Stimulated activated CD8-positive, alpha-beta memory T cell treated with anti-CD3 and anti-CD28 coated beads, Interleukin-4, amount 100 ng/mL, for 1 hour (primary cell): ENCODE measurements at places on chromosomes 3 and 15.

DNA sequence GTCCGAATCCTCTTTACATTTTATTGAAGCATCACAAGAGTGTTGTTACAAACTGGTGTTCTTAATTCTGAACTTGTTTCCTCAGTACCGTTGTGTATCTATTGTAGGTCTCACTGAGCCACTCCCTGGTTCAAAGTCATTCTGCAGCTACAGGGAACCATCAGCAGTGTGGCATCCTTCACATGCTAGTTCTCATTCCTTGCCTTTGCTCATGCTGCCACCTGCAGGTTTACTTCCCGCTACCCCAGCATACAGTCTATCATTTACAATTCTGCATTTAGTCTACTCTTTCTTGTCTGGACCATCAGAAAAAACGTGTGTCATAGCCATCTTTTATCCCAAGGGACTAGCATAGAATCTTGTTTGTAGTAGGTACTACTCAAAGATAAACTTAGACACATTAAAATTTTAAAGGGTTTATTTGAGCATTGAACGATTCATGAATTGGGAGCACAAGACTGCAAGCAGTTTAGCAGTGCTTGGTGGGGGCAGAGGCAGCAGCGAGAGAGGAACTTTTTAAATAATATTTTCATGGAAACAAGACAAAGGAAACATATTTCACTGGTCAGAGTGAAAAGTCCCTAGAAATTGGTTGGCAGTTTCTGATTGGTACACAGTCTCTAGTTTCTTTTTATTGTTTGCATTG, 402.1 kb downstream of the CADM2 start:
- DNase-seq = no peak

GRCh38 chr15:43376017-43376705, 5.3 kb downstream of the TUBGCP4 start:
- DNase-seq = no peak

DNA sequence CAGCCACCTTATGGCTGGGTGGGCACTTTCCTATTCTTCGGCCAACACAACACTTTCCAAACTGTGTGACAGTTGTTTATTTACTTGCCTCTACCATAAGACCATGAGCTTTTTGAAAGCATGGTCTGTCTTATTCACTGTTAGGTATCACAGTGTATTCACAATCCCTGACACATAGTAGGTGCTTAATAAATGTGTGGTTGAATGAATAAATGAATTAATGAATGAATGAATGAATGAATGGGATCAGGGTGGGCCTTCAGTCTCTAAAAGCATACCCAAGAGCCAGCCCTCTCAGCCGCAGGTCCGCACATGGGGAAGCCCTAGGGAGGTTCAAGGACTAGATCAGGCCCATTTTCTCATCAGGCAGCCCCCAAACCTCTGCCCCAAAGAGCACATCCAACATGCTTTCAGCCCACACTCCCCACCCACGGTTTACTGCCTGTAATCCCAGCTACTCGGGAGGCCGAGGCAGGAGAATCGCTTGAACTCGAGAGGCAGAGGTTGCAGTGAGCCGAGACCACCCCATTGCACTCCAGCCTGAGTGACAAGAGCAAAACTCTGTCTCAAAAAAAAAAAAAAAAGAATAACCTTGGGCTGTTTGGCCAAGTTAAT, 95.9 kb downstream of the LIPC start:
- no peak for DNase-seq

- no peak for DNase-seq
These were observed 254.3 kb upstream of the TPM1 start for GRCh38 chr15:62788224-62788623.

- DNase-seq = no peak
These were observed 247.5 kb upstream of the LRIG1 start for GRCh38 chr3:66748175-66748876.

DNA sequence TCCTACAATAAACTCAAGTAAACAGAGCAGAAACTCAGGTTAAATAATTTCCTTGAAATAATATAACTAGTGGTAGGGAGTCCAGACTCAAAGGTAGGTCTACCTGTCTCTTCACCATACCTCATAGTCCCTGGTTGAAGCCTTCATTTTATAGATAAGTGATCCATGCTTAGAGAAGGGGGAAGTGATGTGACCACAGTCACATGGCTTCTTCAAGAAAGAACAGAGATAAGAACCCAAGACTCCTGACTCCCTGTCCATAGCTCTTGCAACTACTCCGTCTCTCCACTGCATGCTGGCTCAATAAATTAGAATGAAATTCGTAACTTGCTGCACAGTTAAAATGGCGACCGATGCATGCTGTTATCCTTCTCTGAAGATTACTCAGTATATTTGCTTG, 11.0 kb upstream of the C15orf61 start:
- DNase-seq = no peak

GRCh38 chr3:54691289-54691771, 236.5 kb downstream of the LRTM1 start:
- DNase-seq = no peak

DNA sequence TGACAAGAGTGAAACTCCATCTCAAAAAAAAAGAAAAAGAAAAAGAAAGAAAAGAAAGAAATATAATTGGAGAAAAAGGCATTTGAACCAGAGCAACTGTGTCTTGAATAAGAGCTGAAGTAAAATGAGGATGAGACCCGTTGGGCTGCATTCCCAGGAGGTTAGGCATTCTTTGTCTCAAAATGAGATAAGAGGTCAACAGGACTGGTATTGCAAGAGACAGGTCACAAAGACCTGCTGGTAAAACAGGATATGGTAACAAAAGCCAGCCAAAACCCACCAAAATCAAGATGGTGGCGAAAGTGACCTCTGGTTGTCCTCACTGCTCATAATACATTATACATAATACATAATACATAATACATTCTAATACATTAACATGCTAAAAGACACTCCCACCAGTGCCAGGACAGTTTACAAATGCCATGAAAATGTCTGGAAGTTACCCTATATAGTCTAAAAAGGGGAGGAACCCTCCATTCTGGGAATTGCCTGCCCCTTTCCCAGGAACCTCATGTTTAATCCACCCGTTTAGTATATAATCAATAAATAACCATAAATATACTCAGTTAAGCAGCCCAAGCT, 8.6 kb upstream of the TIPIN start:
- DNase-seq = no peak

DNA sequence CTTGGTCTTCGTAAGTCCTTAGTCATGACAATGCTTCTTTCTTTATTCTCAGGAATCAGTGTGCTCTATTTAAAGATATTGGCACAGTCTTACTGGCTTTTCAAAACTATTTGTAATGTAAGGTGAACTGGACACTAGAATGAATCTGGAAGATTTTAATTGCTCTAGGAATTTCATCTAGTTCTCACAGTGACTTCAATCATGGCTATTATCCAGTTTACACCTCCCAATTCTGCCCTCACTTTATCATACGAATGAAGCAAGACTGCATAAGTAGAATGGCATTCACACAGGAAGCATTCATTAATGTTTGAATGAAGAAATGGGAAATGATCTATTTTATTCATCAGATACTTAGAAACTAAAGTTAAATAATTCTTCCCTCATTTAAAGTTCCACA, 26.7 kb upstream of the DRD3 start:
- no peak for DNase-seq
